Stimulated activated CD4-positive, alpha-beta T cell treated with anti-CD3 and anti-CD28 coated beads, Interleukin-15, amount 100 ng/mL, for 24 hours (primary cell): ENCODE measurements at places on chromosomes 2 and 18.

DNA sequence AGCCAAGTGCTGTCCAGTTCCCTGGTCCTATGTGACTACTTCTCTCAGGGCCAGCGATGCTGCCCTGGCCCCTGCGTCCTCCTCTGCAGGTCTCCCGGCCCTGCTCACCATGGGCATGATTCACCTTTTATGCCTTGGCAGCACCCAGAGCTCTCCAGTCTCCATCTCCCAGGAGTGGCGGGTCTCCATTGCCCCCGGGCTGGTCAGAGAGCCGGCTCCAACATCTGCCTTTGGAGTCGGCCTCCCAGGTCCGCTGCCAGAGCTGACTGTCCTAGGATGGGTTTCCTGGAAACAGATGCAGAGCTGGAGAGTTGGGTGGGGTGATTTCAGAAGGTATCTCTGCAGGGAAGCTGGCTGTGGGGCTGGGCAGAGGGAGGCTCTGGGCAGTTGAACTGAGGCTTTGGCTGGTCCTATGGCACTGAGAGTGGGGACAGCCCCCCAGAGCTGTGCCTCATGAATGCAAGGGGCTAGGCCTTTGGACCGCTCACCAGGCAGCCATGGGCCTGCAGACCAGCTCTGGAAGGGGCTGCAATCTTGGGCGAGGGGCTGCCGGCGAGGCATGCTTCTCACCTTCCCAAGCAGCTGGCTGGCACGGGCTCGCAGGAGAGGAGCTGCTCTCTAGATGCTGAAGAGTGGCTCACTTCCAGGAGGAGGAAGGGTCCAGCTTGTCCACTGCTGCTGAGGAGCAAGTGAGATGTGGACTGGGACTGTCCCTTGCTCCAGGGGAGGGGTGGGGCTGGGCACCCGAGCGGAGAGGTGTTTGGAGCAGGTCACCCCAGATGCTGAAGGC lies 59.8 kb upstream of the HS6ST1 start:
- no peak for DNase-seq

DNA sequence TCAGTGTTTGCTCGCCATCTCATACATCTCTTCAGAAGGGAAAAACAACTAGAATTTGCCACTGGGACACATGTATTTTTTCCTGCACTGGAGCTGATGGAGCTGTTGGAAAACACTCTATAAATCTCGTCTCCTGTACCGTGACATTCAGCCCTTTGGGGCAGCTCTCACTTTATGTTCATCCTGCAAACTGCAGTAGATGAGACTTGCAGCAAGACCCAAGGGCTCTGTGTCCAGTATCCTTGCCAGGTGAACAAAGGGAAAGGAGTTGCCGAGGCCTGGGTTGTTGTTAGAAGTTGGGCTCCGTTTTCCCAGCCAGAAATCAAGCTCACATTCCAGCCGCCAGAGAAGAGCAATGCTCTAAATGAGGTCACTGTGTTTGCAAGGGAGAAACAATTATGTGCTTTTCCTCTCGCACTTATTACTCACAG lies 285.1 kb downstream of the SLC4A3 start:
- no peak for DNase-seq

DNA sequence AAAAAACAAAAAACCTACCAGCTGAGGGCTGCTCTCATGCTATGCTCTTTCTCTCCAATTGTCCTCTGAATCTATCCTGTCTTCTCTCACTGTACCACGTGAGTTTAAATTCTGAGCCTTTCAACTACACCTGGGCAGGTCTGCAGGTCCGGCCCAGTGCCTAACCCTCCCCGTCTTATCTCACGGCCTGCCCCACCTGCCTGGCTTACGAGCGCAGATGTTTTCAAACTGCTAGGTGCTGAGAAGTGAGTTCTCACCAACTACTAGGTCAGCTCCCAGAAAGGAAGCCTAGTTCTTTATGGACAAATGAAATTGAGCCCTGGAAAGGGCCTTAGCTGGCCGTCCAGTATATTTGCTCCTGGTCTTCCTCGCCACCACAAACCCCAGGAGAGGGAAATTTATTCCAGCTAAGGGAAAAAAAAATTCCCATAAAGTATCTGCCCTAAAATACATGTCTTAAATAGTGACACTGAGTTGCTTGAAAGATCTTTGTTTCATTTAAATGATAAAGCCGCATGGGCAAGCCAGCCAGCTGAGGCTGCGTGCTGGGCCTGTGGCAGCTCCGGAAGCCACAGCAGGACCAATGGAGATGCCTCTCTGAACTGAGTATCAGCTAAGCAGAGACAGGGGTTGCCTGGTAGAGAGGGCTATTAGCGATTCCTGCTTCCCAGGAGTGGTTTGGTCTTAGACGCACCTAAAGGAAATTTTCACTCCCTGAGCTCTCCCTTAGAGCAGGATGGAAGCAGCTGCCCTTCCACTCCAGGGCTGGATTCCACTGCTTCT lies 92.5 kb upstream of the NCK2 start:
- DNase-seq, result no peak

DNA sequence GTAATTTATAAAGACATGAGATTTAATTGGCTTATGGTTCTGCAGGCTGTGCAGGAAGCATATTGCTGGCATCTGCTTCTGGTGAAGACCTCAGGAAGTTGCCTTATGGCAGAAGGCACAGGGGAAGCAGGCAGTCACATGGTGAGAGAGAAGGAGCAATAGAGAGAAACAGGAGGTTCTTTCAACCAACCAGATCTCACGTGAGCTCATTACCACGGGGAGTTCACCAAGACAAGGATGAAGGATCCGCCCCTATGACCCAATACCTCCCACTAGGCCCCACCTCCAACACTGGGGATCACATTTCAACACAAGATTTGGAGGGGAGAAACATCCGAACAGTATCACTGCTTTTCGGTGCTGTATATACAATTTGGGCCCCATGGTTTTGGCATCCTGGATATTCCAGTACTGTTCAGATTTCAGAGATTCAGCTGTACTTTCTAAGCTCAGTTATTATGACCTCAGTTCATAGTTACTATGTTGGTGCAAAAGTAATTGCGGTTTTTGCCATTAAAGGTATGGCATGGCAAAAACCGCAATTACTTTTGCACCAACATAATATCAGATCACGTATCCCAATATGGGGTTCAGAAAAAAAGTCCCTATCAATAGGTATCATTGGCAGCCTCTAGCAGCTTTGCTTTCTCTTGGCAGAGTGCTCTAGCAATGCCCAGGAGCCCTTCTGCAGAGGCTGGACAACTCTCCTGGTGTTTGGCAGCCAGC lies 189.6 kb upstream of the SIX3 start:
- DNase-seq, result no peak

GRCh38 chr18:31658670-31659575 lies 25.5 kb downstream of the B4GALT6 start:
- peak; percentile 22 for DNase-seq

DNA sequence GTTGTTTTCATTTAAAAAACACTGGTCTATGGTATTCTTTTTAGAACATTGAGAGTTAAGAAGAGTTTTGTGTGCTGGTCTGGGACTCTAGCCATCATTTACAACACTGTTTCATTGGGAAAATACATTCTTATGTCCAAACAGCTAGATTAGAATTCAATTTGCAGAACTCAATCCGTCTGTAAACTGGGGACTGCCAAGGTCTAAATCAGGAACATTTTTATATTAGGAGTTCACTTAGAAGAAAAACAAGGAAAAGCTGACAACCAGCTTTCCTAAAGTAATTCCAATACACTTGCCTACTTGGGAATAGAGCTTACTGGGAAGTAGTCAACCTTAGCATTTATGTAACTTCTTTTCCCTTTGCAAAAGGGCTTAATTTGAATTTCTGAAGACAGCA lies 91.5 kb upstream of the RNF152 start:
- DNase-seq, result no peak

- no peak for DNase-seq
Measured at GRCh38 chr2:41940745-41941063, 107.1 kb upstream of the PKDCC start.

GRCh38 chr2:237752761-237753165 lies 45.8 kb upstream of the RBM44 start:
- peak; percentile 56 for DNase-seq

GRCh38 chr2:229920011-229920641 lies 1.7 kb downstream of the TRIP12 start:
- DNase-seq, result peak; percentile 19

GRCh38 chr2:113114996-113115395 lies 12.4 kb upstream of the IL1RN start:
- no peak for DNase-seq

- DNase-seq, result no peak
Measured at GRCh38 chr2:72457801-72458516, 310.3 kb upstream of the CYP26B1 start.

DNA sequence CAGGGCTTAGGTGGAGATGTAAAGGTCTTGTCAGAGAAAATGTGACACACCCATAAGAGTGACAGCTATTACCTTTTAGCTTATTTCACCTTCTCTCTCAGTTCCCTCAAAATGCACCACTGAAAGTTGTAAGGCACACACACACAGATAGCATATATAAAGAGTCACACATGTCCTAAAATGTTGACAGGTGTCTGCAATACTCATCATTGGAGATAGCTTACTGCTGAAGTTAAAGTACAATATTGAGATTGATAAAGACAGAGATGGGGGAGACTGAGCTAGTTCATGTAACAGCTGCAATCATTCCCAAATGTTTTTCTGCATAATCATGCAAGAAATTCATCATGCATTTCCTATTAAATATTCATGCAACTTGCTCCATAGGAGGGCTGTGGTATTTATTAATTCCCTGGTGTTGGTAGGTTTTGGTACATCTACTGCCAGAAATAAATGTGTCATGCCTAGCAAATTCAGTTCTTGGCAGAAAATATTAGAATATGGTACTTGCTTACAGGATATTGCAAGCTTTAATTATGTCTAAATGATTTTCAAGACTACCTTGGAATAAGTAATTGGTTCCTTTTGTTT lies 118.8 kb upstream of the RBMS1 start:
- DNase-seq, result no peak

- no peak for DNase-seq
Measured at GRCh38 chr2:110688594-110689091, 10.8 kb upstream of the BUB1 start.

GRCh38 chr2:241194811-241195210 lies 6.3 kb downstream of the ANO7 start:
- DNase-seq, result no peak

DNA sequence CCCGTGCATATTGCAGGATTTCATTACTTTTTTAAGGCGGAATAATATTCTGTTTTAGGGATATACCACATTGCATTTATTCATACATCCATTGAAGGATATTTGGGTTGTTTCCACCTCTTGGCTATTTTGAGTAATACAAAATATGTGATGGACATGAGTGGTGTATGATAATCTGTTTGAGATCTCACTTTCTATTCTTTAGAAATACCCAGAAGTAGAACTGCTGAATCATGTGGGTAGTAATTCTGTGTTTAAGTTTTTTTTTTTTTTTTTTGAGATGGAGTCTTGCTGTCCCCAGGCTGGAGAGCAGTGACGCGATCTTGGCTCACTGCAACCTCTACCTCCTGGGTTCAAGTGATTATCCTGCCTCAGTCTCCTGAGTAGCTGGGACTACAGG lies 201.4 kb downstream of the NYAP2 start:
- DNase-seq, result no peak

- DNase-seq, result no peak
Measured at GRCh38 chr18:73896685-73897084, 250.9 kb downstream of the FBXO15 start.

DNA sequence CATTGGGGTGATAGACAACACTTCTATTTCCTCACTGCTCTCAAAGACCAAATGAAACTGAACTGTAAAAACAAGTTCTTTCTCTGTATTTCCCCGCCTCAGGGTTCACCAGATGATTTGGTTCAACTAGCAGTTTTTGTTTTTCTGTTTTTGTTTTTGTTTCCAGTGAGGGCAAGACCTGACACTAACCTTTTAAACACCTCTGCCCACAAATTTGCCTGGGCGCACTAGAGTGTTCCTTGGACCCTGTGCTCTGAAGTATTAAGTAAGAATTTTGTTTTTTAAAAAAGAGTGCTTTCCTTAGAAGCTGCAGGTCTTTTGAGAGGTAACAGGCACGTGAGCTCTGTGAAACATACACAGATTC lies 92.9 kb downstream of the DYSF start:
- no peak for DNase-seq

DNA sequence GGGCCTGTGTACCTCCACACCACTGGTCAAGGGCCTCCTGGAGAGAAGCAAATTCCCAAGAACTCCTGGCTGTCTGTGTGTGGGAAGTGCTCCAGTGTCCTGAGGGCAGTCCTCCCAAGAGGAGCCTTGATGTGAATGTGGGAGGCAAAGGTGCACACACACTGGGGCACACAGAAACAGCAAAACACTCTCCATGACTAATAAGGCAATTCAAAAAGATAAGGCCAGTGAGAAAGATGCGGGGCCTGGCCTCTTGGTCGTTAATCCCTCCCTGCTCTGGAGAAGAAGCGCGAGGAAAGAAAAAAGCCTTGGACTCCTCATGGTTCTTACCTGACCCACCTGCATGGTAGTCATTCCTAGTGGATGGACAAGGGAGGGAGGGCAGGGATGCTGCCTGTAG lies 373.2 kb downstream of the SLC4A3 start:
- no peak for DNase-seq

DNA sequence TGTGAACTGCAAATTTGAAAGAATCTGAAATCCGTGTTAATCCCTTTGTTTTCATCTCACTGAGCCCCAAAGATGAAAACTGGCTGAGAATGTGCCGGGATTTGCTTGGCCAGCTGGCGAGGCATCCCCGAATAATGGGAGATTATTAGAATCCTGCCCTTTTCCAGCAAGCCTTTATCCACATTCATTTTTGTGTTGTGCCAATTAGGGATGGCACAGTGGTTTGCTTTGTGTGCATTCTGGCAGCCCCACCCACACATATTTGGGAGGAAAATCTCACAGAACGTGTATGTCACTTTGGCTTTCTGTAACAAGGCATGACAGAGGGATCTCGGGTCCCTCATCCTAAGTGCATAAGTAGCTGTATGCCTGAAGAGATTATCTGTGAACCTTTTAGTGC lies 405.8 kb upstream of the FAM98A start:
- no peak for DNase-seq

DNA sequence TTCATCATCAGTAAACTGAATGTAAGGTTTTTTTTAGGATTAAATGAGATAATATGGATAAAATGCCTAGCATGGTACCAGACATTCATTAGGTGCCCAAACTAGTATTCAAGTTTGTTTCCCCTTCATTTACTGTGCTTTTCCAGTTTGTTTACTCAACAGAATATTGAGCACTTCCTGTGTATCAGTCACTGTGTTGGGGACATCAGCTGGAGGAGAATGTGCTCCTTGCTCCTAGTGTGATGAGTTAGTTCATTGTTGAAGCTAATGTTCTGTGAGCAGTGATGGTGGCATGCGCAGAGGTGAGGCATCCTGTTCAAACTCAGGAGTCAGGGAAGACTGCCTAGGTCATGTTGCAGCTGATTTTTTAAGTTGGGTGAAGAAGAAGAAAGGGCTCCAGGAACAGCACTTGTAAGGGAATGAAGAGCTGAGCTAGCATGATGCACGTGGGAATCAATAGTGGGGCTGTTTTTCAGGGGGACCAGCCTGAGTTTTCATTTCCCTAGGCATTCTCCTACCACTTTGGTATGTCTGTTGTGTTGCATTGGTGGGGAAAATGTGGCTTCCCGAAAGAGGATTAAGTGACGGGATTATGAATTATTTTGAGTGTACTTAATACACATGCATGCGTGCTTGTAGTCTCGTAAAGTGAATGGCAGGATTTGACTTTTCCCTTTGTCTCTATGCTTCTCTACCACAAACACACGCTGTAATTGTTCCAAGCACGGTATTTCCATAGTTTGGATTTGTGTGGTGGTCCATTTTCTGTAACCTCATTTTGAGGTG lies 23.7 kb downstream of the TTLL4 start:
- DNase-seq, result no peak
